PC-9 (cell line): ENCODE measurements at places on chromosomes 5 and 9. TPM values are rescaled to one million over a fixed set of nuclear protein-coding genes. Genes with fewer than 3 reads are reported as not detected.

The BRD8 gene
- total RNA-seq, result 126 and 171 TPM in 2 replicates

The SOWAHA gene
- not detected in 2 replicates for total RNA-seq

The SLCO6A1 gene
- not detected in 2 replicates for total RNA-seq

GRCh38 chr9:113648048-113648447, 184.5 kb downstream of the RGS3 start:
- DNase-seq, result no peak

- DNase-seq, result no peak
Observed at GRCh38 chr5:21711866-21712758, 1141.0 kb downstream of the CDH12 start.
